ENCODE measurements at places on chromosomes 2 and 18.
A peak's percentile ranks its signal among the peaks of the same experiment; 100 is the strongest.

DNA sequence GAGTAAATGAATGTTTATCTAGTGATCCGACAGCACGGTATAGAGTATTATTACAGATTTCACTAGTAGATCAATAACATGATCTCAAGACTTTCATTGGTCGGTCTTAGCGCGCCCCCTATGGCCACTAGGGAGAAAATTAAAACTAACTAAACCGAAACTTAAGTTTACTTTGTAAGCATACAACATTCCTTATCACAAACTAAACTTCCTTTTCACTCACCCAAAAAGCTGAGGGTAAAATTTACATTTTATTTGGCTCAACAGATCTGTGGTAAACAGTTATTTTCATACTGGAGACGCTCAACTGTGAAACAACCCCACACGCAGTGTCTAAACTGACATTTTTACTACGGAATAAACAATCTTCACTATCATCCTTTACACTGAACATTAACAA is 215.6 kb upstream of the MAP2 start:
- no peaks in the 10 kb centered on the region for H3K4me1 ChIP-seq
- no peak overlapping the region for H3K27ac ChIP-seq
- peak overlapping the region; percentile 0 for H3K4me3 ChIP-seq
- no peaks in the 10 kb centered on the region for H3K36me3 ChIP-seq

DNA sequence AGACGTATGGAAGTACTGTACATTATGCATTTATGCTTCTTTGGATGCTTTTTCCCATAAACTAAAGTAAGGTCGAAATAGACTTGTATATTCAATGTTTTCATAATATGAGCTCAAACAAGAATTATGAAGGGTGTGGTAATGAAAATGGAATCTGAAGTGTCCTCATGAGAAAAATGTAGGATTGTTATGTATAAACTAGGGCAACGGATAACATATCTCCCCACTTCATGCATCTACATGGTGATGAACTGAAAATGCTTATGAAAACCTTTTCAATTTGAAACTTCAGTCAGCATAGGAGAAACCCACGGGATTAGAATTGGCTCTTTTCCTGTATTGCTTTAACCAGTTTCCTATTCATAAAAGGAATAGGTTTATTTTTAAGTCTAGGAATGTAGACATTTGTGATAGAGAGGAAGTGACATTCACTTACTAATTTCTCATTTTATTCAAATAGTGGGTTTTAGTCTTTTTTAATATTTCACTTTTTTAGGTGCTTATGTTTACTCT is 608.2 kb upstream of the GCFC2 start:
- DNase-seq = no peak
- H3K36me3 ChIP-seq = no peaks in the 10 kb centered on the region
- no peaks in the 10 kb centered on the region for H3K4me1 ChIP-seq
- no peak overlapping the region for H3K4me3 ChIP-seq
- H3K27me3 ChIP-seq = no peaks in the 10 kb centered on the region
- H3K27ac ChIP-seq = no peak overlapping the region

GRCh38 chr2:72038524-72038923 is 109.1 kb downstream of the CYP26B1 start:
- H3K4me1 ChIP-seq = no peaks in the 10 kb centered on the region
- DNase-seq = no peak
- H3K36me3 ChIP-seq = no peaks in the 10 kb centered on the region
- no peak overlapping the region for H3K4me3 ChIP-seq
- no peaks in the 10 kb centered on the region for H3K27me3 ChIP-seq
- H3K27ac ChIP-seq = no peak overlapping the region

- DNase-seq = no peak
- no peak overlapping the region for H3K4me3 ChIP-seq
- no peaks in the 10 kb centered on the region for H3K36me3 ChIP-seq
- no peaks in the 10 kb centered on the region for H3K27me3 ChIP-seq
- H3K27ac ChIP-seq = no peak overlapping the region
- H3K4me1 ChIP-seq = no peaks in the 10 kb centered on the region
These were observed 399.3 kb downstream of the BCL11A start for GRCh38 chr2:60154142-60154541.

DNA sequence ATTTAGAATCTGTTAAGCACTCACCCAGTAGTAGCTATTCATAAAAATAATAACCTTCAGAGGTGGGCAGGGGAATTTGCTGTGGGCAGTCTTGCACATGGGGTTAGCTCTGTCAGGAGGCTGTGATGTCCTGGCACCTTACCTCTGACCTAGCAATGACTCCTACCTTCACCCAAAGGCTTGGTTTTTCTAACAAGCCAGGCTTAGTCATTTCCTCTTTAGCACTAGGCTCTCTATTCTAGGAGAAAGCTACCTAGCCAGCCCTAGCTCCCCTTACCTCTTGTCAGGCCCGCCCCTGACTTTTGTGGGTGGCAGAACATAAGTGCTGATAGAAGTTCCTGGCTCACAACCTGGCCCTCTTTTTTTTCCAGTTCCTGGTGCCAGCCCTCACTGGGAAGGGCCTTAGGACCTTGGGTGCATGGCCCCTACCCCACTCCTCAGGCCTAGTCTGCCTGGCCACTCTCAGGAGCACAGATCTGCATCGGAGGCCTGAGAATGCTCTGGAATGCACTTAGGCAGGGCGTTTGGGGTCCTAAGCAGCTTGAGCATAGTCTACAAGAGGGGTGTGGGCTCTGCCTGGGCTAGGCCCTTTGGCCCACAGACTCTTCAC is 17.7 kb downstream of the CPLX4 start:
- no peak overlapping the region for H3K4me3 ChIP-seq
- no peaks in the 10 kb centered on the region for H3K4me1 ChIP-seq
- H3K27ac ChIP-seq = no peak overlapping the region
- no peaks in the 10 kb centered on the region for H3K36me3 ChIP-seq

DNA sequence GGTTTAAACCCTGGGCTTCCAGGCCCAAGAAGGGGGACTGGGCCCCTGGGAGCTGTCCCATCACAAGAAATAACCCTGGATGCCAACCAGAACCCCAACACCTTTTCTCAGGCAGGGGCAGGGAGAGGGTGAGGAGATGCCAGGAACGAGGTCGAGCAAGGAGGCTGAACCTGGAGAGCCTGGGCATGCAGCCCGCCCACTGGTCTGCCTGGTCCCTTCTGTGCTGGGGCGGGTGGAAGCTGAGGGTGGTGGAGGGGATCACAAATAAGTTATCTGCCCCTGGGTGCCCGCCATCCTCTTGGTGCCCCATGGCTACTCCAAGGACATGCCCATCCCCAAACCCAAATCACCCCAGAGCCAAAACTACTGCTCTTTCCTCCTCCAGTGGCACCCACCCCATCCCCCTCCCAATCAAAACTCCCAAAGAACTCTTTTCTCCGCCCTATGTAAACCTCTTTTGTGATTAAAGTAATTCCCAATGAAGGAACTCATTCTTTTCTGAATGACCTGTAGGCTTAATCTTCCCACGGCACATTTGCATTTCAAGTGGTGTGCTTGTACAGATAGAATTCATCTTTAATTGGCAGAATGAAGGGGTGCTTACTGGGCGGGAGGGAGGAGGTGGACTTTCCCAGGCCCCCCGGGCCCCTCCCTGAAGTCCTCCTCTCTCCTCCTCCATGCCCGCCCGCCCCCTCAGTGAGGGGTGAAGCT is 47.9 kb downstream of the EFR3B start:
- H3K4me3 ChIP-seq = peak overlapping the region; percentile 16
- H3K4me1 ChIP-seq = peaks cover 15% of the 10 kb centered on the region
- H3K27me3 ChIP-seq = peaks cover 3% of the 10 kb centered on the region
